Stimulated activated naive CD8-positive, alpha-beta T cell treated with anti-CD3 and anti-CD28 coated beads, Interleukin-15, Interleukin-2, amounts not matched to agents 100 U/mL and 50 U/mL, for 24 hours (primary cell): ENCODE measurements at places on chromosomes 6 and 20.

DNA sequence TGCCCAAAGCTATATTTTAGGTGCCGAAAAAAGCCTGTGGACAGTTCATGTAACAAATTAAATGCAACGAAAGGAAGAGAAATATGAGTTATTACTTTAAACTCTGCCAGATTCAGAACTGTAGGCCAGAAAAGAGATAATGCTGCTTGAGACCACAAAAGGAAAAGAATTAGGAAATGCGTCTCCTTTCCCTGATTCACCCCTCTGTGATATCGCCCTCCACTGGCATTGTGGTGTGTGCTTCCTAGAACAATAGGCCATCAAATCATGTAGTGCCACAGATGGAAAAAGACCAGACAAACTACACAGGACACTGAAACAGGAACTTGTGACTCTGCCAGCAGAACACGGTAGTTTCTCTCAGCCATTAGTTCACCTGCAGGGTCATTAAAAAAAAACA, 14.7 kb upstream of the LAMA4 start:
- DNase-seq, result no peak

- peak; percentile 40 for DNase-seq
Observed at GRCh38 chr20:20487811-20488210, 119.9 kb downstream of the INSM1 start.

DNA sequence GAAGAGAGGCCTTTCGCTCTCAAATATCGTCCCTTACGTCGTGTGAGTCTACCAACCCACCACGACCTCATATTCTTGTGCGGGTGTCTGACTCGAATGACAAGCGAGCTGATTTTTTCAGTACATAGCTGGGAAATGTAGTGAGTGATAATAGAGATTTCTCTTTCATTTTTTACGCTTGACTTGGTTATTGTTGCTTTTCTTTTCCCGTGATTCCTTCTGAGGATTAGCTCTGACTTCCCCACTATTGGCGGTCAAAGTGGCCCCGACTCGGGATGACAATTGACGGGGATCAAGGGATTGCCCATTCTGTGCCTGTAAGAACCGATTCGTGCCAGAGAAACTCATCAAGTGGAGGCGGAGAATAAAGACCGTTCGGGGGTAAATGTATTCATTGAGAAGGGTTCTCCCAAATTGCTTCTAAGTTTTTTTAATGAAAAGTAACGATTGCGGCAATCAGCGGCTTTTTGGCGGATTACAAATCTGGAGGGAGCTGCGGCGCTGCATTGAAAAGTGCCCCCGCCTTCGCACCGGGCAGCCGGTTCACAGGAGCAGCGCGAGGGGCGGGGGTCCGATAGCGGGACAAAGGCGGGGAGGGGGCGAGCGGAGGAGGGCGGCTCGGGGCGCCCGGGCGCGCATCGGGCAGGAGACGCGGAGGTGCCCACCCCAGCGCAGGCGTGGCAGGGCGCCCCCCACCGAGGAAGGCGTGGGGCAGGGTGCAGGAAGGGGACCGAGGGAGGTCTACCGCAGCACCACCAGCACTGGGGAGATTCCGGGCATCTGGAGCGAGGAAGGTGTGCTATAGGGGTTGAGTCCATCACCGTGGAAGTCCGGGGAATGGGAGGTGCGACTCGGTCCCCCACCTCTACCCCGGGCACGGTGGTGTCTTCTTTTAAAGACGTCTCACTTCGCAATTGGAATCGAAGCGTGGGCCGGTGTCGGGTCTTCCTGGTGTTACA, 44.5 kb upstream of the OSTM1 start:
- DNase-seq, result no peak

DNA sequence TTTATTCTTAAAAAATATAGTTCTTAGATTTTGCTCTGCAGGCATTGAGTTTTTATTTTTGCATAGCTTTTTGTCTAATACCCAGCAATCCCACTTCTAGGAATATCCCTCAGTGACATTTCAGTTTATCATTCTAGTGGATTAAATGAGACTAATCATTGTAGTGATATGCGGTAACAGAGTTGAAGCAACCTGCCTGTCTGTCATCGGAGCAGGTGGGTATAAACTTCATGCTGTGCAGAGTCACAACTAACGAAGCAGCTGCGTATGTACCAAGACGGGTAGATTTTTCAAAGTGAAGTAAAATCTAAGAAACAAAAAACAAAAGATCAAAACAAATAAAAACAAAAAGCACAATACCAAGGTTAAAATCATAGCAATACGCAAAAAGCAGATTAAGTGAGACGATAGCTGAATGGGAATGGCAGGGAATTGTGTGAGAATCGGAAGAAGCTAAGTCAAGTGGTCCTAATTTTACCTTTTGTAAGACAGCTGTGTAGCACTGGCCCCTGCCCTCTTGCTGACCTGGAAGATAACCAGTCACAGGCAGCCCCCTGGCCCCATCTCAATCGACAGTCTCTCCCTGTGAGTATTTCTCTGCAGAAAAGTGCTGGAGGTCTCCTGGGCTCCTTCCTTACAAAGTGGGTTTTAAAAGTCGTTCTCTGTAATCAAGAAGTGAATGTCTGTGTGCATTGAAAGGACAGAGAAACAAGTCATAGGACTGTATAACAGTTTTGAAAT, 169.2 kb downstream of the OR2B2 start:
- no peak for DNase-seq

DNA sequence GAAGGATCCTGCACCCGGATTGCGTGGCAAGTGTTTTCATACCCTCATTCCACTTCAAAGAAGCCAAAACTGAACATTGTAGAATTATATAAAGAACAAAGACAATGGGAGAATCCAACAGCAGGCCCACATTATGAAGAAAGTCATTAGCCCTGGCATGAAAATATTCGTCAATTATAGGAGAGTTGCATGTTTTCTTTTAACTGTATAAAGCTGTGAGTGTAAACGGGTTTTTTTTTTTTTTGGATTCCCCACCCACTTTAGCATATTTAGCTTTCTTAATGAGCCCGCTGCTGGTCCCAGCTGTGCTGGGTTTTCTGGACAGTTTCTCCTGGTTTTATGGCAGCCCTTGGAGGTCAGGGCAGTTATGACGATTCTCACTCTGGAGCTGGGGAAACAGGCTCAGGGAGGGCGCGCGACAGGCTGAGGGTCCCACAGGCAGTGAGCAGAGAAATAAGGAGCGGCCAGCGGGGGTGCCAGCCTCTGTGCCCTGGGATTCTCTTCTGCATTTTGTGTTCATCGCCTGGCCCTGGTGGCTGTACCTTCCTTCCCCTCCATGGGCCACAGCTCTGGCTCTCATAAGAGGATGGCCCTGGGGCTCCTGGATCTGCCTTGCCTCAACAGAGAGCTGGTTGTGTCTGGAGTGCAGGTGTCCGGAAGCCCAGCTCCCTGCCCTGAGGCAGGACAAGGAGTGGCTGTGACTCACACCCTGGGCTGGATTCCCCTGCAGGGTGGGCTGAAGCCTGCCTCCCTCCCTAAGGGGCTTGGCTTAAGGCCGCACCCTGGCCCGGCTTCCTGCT, 24.1 kb upstream of the SULF2 start:
- no peak for DNase-seq

- no peak for DNase-seq
Observed at GRCh38 chr6:110544472-110544871, 68.1 kb upstream of the SLC22A16 start.
